ENCODE measurements at places on chromosomes 6 and 20.

GRCh38 chr20:991850-992249 lies 10.3 kb downstream of the RSPO4 start:
- DNase-seq = no peak

DNA sequence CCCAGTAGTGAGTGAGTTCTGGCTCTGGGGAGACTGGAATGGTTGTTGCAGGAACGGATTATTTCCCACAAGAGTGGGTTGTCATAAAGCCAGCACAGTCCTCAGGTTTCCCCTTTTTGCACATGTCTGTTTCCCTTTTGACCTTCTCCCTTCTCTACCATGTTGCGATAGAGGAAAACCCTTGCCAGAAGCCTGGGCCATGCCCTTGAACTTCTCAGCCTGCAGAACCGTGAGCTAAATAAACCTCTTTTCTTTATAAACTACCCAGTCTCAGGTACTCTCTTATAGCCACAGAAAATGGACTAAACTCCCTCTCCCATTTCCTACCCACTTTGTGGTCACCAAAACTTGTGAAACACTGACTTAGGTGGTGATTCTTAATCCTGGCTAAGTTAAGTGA lies 7.2 kb upstream of the PPP1R16B start:
- no peak for DNase-seq

- DNase-seq = no peak
Observed at GRCh38 chr6:82878812-82879211, 186.8 kb downstream of the UBE3D start.

- DNase-seq = no peak
Observed at GRCh38 chr6:52497652-52498408, 77.7 kb downstream of the EFHC1 start.

- no peak for DNase-seq
Observed at GRCh38 chr20:50097843-50098242, 15.1 kb downstream of the UBE2V1 start.

GRCh38 chr6:4774715-4775493 lies 1.3 kb upstream of the CDYL start:
- DNase-seq = no peak

GRCh38 chr20:5073660-5074231 lies 46.0 kb downstream of the PCNA start:
- DNase-seq = no peak

DNA sequence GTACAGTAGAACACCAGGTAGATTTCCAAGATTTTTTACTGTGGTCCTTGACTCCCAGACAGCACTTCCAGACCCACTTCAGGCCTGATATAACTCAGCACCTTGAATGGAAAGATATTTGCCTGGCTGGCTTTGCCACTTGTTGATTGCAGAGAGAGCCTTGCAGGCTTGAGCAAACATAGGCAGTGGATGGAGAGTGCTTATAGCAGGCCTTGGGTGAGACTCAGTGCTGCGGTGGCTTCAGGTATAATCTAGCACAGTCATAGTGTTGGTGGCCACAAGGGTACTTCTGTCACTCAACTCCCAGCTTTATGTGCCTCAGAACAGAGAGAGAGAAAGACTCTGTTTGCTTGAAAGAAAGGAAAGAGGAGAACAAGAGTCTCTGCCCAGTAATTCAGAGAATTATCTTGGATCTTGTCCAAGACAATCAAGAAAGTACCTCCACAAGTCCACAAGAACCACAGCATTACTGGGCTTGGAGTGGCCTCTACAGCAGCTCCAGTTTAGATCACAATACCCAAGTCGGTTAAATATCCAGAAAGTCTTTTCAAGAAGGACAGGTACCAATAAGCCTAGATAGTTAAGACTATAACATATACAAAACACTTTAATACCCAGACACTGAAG lies 70.5 kb upstream of the FKBP1C start:
- no peak for DNase-seq

- DNase-seq = no peak
Observed at GRCh38 chr6:17178754-17179529, 77.1 kb downstream of the STMND1 start.

- no peak for DNase-seq
Observed at GRCh38 chr6:28768187-28768913, 155.4 kb downstream of the TRIM27 start.

- no peak for DNase-seq
Observed at GRCh38 chr20:24955045-24955444, 6.0 kb downstream of the CST7 start.

GRCh38 chr6:74459260-74459659 lies 746.6 kb downstream of the COL12A1 start:
- DNase-seq = no peak

- DNase-seq = no peak
Observed at GRCh38 chr20:53631909-53632662, 38.4 kb upstream of the ZNF217 start.

DNA sequence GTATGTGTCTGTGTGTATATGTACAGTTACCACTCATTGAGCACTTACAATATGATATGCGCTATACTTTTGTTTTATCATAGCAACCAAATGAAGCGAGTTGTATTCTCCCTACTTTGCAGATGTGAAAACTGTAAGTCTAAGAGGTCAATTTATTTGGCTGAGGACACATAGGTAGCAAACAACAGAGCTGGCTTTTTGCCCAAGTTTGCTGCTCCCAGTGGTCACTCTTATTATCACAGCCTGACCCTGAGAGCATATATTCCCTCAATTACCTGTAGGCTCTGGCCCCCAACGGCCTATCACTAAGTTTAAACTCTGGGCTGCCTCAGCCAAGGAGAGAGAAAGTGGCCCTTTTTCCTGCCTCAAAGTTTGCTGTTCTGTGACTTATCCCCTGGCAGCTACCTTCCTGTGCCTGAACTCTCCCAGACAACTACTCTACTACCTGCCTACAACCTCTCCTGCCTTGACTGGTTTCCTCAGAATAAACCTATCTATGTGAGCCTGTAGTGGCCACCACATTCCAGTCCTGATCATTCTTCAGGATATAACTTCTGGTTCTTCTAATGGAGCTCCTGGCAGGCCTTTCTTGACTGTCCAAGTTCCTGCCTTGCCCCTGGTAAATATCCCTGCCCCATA lies 221.8 kb downstream of the FRK start:
- peak; percentile 3 for DNase-seq

- DNase-seq = no peak
Observed at GRCh38 chr6:153001767-153002612, 519 bp downstream of the MTRF1L start.

- DNase-seq = no peak
Observed at GRCh38 chr6:53041356-53041755, 23.8 kb upstream of the FBXO9 start.

- DNase-seq = peak; percentile 25
Observed at GRCh38 chr20:52379723-52380336, 188.3 kb upstream of the ZFP64 start.

DNA sequence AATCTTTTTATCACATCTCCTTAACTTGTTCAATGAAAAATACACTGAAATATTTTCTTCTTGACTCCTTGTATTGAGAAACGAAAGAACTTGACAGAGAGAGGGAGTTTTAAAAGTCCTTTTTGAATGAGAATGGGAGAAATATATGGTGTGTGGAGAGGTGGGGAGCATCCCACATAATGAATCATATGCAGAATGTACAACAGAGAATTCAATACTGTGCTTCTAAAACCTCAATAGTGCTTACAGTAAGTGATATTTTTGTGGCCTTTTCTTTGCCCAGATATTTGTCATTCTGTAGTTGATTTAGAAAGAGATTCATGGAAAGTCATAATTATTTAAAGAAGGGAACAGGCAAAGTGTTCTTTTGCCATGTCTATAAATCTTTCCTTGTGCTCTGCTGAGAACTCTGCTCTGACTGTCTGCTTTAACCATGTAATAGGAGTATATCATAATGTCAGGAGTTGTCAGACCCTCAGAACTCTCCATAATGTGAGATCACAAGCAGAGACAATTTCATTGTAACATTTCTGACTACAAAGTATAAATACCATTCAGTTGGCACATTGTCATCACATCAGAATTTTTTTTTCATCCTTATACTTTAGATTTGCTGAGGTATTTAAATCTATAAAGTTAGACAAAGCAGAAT lies 32.8 kb upstream of the HS3ST5 start:
- DNase-seq = no peak

GRCh38 chr6:46040288-46040687 lies 24.6 kb upstream of the CLIC5 start:
- DNase-seq = no peak

DNA sequence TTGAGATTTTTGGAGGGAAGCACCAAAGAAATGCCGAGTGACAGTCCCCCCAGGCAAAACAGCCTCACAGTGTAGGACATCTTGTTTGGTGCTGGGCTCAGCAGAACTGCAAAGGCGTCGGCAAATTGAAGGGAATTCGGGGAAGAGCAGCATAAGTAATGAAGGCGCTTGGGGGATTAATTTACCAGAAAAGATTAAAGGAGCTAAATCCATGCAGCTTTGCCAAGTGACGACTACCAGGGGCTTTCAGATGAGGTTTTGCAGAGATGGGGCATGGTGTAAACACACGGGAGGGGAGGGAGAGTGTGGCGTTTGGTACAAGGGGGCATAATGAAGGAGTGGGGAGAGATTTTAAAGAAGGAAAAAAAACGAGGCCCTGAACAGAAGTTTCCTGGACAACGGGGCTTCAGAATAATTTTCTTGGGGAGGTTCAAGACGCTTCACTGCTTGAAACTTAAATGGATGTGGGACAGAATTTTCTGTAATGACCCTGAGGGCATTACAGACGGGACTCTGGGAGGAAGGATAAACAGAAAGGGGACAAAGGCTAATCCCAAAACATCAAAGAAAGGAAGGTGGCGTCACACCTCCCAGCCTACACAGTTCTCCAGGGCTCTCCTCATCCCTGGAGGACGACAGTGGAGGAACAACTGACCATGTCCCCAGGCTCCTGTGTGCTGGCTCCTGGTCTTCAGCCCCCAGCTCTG lies 45.4 kb upstream of the CDH22 start:
- DNase-seq = no peak

GRCh38 chr20:10007158-10007557 lies 27.6 kb upstream of the ANKEF1 start:
- no peak for DNase-seq

DNA sequence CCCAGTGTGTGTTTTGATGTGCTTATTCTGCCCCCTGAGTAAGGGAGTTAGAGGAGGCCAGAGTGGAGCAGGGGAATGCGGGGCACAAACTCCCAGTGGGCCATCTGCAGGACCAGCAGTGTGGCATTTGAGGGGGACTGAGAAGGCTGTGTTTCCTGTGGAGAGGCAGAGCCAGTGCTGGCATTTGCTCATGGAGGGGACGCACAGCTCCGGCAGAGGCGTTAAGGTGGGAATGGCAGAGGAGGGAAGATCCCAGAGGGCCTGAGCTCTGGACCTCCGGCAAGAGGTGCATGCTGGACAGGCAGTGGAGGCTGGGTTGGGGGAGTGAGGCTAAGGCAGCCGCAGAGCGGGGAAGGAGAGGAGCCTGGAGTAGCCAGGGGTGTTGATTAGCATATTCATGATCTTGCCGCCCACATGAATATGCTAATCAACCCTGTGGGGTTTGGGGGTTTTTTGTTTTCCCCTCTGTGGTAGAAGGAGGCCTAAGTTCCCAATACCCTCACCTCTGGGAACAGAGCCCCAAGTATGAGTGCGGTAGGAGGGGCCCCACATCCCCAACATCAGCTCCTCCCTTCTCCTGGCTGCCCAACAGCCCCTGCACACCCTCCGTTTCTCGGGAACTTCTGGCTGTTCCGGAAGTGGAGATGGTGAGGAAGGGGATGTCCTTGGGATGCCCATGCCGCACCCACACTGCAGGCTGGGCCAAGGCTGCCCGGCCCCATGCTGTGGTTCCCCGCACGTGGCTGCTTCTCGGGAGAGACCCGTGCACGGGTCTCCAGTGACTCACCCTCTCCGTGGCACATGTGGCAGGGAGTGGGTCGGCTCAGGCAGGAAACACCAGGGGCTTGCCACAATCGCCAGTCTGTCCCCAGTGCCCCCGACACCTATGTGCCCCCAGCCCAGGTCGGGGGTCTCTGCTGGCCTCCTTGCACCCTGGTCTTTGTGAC lies 33.8 kb downstream of the DLGAP4 start:
- no peak for DNase-seq

GRCh38 chr6:2740581-2740980 lies 10.1 kb downstream of the MYLK4 start:
- no peak for DNase-seq

- no peak for DNase-seq
Observed at GRCh38 chr20:58240471-58240870, 12.0 kb upstream of the ANKRD60 start.

DNA sequence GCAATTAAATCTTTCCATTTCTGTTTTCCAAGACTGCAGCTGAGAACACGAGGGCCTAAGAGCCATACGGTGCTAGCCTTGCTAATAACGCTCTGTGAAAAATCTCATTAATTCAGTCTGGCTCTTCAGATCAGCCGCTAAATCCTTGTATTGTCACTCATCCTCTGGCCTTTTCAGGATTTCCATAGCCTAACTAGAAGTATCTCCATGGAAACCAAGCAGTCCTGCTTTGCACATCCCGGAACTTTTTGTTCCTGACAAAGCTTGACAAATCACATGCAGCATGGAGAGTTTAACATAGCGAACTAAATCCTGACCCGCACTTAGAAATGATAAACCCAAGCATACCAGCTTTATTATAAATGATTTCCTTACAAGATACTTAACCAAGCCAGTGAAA lies 383.7 kb downstream of the CD83 start:
- DNase-seq = no peak

GRCh38 chr6:75751443-75751842 lies 2.4 kb downstream of the MYO6 start:
- no peak for DNase-seq

DNA sequence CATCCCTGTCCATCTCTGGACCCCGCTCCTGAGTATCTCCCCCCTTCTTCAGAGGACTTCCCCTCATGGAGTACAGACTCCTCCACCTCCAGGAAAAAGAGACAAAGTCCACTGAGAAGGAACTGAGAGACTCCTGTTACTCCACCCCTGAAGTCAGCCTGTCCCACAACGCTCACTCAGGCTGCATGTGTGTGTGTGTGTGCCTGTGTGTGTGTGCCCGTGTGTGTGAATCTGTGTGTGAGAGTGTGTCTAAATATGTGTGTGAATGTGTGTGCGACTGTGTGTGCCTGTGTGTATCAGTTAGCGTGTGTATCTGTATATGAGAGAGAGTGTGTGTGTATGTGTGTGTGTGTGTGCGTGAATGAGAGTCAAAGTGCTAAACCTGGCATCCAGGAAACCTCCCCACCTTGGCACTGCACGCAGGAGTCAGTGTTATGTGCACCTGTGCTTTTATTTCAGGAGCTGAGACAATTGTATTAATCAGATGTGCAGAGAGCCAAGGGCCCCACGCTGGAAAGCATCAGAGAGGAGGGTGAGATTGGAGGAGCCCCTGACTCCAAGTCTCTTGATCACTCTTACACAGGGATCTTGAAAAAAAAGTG lies 39.0 kb downstream of the HLA-A start:
- no peak for DNase-seq

DNA sequence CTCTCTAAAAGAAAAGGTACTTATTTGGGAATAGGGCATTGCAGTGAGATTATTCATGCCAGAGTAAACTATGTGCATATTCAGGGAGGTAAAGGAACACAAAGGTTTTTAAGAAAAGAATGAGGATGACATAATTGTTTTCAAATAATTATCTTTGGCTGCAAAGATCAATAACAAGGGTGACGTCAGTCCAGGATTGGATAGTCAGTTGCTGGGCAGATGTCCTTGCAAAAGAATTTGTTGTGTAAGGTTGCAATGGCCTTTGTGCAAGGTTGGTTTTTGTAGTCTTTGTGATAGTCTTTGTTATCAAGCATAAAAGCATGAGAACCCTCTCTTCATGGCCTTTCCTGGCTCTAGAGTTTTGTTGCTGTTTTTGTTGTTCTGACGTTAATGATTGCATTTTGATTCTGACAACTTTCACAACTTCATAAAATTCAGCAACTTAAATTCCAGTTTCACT lies 17.7 kb downstream of the LOC128125822 start:
- no peak for DNase-seq

GRCh38 chr6:28240471-28240870 lies 11.6 kb downstream of the ZKSCAN4 start:
- DNase-seq = no peak

- DNase-seq = peak; percentile 44
Observed at GRCh38 chr20:2688041-2688591, 4.5 kb upstream of the EBF4 start.
